ENCODE measurements at places on chromosomes 6 and 20.

DNA sequence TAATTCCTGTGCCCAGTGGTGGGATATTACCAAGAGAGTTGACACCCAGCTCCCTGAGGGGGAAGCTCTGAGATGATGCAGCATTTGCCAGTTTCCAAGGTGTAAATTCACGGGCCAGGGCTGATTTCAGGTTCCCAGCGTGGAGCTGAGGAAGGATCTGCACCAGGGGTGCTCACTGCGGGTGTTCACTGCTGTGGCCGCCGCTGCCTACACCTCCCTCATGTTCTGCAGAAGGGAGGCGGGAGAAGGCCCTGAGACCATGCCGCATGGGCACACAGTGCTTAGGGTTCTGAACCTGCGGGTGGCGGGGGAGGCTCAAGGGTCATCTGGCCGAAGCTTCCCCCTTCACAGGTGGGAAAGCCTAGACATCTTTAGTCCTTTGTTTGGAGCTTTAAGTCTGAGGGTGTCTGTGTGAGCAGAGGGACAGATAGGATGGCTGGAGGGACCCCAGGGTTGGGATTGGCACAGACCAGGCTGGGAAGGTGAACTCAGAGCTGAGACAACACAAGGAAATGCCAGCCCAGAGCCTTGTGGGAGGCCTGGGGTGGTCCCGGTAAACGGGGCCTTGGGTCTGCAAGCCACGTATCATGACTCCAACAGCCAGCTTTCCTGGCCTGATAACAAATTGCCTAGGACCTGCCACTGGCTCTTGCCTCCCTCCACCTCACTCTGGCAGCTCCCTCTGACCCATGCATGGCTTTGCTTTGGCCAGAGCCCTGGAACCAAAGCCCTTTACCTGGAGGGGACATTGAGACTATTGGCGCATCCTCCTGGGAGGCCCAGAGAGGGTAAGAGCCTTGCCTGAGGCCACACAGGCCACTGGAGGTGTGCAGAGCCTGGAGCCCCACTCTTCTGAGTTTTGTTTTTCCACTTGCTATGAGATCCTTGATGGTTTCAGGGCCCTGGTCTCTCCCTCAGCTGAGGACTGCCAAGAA is 40.4 kb downstream of the SYNJ2 start:
- no peak for DNase-seq

GRCh38 chr6:150928882-150929281 is 63.4 kb downstream of the MTHFD1L start:
- peak; percentile 41 for DNase-seq

GRCh38 chr20:16387666-16388065 is 185.6 kb downstream of the KIF16B start:
- DNase-seq = no peak

DNA sequence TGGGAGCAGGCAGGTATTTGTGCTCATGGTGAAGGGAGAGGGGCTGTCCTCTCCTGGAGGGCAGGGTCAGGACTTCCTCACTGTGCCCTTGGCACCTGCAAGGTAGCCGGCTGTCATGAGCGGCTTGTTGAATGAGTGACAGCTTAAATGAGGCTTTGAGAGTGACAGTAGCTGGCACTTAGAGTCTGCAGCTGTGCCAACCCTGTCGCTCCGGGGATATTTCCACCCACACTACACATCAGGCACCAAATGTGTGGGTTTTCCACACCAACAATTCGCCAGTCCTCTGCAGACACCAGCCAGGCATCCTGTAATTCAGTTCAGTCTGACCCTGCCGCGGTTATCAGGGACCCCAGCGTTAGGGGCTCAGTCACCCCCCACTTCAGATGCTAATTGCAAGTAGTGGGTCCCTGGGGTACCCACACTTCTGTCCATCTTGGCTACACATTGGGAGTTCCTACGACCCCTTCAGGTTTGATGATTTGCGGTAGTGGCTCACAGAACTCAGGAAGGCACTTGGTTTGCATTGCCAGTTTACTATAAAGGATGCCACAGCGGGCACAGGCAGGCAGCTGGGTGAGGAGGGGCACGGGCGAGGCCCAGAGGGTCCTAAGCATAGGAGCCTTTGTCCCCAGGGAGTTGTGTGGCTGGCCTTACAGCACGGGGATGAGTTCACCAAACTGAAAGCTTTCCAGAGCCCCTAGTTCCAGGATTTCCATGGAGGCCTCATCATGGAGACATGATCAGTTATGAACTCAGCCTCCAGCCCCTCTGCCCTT is 9.1 kb downstream of the MTG2 start:
- no peak for DNase-seq

DNA sequence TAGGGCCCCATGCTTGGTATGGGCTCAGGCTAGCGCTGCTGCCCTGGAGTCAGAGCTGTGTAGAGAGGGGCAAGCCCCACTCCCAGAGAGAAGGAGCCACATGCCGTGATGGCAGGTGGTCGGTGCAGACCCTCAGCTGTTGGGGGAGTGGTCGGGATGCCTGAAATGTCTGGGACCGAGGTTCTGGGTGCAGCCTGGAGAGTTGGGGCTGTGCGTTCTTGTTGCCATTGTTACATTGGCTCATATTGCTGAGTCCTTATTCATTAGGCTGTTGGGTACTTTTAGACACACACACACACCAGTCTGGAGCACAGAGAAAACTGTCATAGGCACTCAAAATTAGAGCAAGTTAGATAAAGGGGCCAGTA is 83.9 kb downstream of the UNC5CL start:
- no peak for DNase-seq

- DNase-seq = no peak
Observed at GRCh38 chr6:147892476-147892875, 384.0 kb downstream of the SAMD5 start.
